Activated CD4-positive, alpha-beta T cell treated with anti-CD3 and anti-CD28 coated beads, Interleukin-2, amount 50 U/mL, for 24 hours (primary cell): ENCODE measurements at places on chromosomes 12 and 14.

DNA sequence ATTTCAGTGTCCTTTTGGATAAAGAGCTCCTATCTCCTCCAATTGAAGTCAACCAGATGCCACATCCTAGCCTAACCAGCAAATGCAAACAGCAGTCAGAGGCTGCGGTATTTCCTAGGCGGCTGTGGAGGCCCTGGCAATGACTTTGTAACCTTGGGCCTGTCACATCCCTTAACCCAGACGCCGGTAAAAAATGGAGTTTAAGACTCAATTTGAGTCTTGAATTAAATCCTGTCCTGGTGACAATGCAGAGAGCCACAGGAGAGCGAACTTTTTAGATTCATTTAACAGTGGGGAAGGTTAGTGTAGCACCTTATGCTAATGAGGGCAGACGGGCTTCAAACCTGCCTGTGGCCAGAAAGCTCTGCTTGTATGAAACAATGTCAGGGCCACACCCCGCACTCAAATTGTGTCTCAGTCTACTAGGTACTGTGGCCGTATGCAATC is 1.3 kb downstream of the C12orf75 start:
- DNase-seq: no peak

- DNase-seq: no peak
Measured at GRCh38 chr14:67763158-67763822, 53.1 kb downstream of the ZFYVE26 start.

GRCh38 chr12:62304560-62304959 is 44.4 kb downstream of the USP15 start:
- DNase-seq: no peak

DNA sequence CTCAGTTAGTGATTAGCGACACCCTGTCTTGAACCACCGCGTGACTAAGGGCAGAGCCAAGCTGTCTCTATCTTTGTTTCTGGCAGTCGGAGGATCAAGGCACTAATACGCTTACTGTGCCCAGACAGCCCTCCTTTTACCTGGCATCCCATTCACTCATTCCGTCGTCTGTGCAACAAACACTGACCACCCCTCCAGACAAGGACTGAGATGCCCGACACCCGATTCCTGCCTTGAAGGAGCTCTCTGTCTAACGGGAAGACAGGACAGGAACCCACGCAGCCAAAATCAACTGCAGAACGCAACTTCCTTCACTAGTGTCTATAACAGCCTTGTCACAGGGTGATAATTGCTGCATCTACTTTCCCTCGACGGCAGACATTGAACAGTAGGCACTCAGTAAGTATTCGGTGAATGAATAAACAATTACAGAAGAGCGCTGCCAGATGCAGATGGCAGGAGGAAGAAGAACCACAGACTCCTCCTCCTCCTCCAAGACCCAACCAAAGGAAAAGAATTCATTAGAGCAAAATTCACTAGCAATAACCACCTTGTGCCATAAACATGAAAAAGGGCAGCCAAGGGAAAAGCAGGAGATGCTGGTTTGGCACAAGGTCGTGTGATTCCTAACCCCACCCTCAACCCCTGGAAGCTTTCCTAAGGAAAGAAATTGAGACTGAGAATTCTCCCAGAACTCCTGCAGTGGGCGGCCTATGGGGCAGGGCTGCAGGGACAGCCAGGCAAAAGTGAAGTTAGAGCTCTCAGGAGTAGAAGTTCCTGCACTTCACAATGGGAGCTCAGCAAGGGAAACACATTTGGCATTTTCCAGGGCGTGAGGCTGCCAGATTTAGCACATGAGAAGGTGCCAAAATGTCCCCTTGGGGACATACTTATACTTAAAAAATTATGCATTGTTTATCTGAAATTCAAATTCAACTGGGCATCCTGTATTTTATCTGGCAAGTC is 186.6 kb upstream of the DIO3 start:
- no peak for DNase-seq

- DNase-seq: no peak
Measured at GRCh38 chr14:95195031-95195430, 37.7 kb upstream of the DICER1 start.

DNA sequence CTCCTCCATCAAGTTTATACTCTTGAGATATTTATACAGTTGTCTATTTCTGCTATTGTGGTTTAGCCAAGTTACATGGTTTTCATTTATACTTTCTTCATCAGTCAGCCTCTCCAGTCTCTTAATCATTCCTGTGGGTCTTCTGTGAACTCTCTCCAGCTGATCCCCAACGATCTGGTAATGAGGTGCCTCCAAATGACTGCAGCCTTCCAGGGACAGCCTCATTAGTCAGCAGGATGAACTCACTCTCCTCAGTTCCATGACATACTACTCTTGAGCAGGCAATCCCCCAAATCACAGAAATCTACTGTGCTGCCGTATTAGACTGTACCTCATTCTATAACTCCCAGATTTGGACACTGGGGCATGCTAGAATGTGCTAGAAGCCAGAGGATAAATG is 15.3 kb downstream of the AREL1 start:
- DNase-seq: no peak

GRCh38 chr14:68357777-68358176 is 435.1 kb downstream of the ZFP36L1 start:
- no peak for DNase-seq

DNA sequence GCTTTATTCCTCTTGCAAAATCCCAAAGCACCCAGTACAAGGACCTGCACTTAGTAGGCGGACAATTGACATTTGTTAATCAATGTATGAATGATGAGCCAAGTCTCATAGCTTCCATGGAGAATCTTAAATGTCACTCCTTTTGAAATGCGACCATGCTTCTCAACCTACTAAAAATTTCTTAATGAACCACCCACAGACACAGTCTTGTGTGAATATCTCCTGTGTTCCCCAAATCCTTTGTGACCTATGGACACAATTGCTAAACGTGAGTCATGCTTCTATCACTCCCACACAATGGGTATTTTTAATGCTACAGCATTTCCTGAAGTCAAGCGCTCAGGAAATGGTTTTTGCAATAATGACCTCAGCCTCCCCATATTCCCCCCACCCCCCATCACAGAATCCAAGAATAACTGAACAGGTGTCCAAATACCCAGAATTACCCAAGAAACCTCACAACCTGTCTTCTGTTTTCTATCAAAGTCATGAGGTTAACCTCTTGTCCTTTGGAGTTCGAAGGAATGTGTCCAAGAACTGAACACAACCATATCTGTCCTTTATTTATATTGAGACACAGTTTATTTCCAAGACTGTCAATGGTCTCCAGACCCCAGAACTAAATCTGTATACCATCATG is 163.6 kb upstream of the PLEKHG7 start:
- no peak for DNase-seq

DNA sequence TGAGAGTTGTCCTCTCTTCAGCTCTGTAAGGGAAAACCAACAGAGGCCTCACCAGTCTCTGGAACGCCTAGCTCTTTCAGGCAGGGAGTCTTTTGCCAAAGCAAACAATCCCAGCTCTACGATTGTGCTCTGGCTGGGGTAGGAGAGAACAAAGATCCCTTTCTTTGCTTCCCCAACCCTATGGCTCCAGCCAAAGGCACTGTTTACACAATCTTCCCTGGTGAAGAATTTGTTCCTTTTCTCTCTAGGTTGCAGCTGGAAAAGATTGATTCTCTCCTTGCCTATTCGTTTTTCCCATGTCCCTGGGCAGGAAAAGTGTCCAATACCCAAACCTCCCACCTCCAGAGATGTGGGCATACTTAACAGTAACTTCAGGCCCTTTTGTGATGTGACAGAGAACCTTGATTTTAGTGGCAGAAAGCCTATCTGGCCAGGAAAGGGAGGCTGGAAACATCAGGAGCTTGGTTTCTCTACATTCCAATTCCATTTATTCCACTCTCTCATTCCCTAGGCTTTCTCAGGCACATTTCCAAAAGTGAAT is 16.8 kb downstream of the ATP5MC2 start:
- DNase-seq: no peak

DNA sequence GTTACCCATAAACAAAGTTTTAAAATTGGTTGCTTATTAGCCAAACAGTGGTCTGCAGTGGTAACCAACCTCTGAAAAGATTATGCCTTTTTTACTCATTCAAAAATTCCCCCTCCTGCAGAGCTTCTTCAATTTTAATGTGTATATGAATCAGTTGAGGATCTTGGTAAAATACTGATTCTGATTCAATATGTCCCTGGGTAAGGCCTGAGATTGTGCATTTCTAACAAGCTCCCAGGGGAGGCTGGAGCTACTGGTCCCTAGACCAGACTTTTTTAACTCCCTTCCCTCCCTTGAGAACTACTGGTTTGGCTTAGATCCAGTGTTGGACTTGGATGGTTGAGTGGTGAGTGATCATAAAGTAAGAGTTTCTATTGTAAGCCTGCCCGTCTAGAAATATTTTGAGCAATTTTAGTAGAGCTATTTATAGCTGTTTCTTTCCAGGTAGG is 90.2 kb downstream of the FUT8 start:
- no peak for DNase-seq
